ENCODE measurements at places on chromosomes 12 and 14. TPM values are rescaled to one million over a fixed set of nuclear protein-coding genes. Genes with fewer than 3 reads are reported as not detected.

KRT2 gene
- not detected for total RNA-seq

- peak; percentile 85 for DNase-seq
- H3K4me1 ChIP-seq, result peaks cover 6% of the 10 kb centered on the region
- no peaks in the 10 kb centered on the region for H3K36me3 ChIP-seq
- no peak overlapping the region for H3K27ac ChIP-seq
Observed at GRCh38 chr12:50537538-50537919, 32.7 kb downstream of the DIP2B start.

GRCh38 chr12:103573185-103573584 lies 13.9 kb upstream of the STAB2 start:
- no peak overlapping the region for H3K4me3 ChIP-seq
- H3K36me3 ChIP-seq, result no peaks in the 10 kb centered on the region
- DNase-seq, result no peak
- H3K4me1 ChIP-seq, result no peaks in the 10 kb centered on the region
- peaks cover 8% of the 10 kb centered on the region for H3K27me3 ChIP-seq
- H3K27ac ChIP-seq, result no peak overlapping the region

SLC5A8 gene
- total RNA-seq, result not detected

SLC6A13 gene
- total RNA-seq, result 0.28 TPM

DIO3 gene
- not detected for total RNA-seq

ISM2 gene
- under 0.01 TPM for total RNA-seq

GRCh38 chr12:27505761-27506160 lies 18.2 kb upstream of the PPFIBP1 start:
- peak; percentile 33 for DNase-seq
- H3K27me3 ChIP-seq, result no peaks in the 10 kb centered on the region
- H3K36me3 ChIP-seq, result no peaks in the 10 kb centered on the region
- no peak overlapping the region for H3K27ac ChIP-seq
- peaks cover 6% of the 10 kb centered on the region for H3K4me1 ChIP-seq

DNA sequence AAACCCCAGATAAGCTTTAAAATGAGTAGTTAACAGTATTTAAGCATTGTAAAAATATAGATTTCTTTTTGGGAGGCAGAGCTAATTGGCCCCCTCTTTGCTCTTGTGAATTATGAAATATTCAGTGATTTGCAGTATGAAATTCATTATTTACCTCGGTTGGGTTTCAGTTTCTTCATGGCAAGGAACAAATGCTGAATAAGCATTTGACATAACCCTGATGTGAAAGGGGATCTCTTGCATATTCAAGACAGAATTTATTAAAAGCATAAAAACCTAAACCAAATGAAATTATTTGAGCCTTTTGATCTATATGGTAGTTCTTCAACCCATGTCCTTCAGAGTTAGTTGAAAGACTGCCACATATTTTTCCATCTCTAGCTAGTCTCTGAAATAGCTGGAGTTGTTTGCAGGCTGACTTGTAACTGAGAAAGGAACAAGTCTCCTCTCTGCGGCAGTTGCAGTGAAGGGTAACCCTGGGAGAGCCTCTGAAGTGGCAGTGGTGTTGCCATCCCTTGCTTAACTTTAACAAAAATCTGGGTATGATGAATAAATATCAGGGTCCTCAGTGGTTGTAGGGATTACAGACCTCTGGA lies 690 bp downstream of the AKAP6 start:
- no peak for DNase-seq
- H3K27ac ChIP-seq, result no peak overlapping the region
- H3K4me1 ChIP-seq, result no peaks in the 10 kb centered on the region
- H3K4me3 ChIP-seq, result no peak overlapping the region

GRCh38 chr12:105539735-105540134 lies 209.2 kb downstream of the C12orf75 start:
- H3K4me1 ChIP-seq, result peaks cover 12% of the 10 kb centered on the region
- no peak for DNase-seq
- H3K36me3 ChIP-seq, result no peaks in the 10 kb centered on the region
- peak overlapping the region; percentile 47 for H3K27ac ChIP-seq
- peaks cover 4% of the 10 kb centered on the region for H3K27me3 ChIP-seq

GRCh38 chr12:96824074-96824837 lies 82.8 kb upstream of the NEDD1 start:
- H3K27ac ChIP-seq, result no peak overlapping the region
- H3K4me1 ChIP-seq, result no peaks in the 10 kb centered on the region
- peaks cover 1% of the 10 kb centered on the region for H3K27me3 ChIP-seq
- DNase-seq, result no peak

APOLD1 gene
- 4.2 TPM for total RNA-seq

FGF23 gene
- total RNA-seq, result not detected

IRAK3 gene
- total RNA-seq, result 0.72 TPM

- DNase-seq, result no peak
- no peak overlapping the region for H3K27ac ChIP-seq
- H3K36me3 ChIP-seq, result peaks cover 81% of the 10 kb centered on the region
- H3K4me3 ChIP-seq, result no peak overlapping the region
- H3K27me3 ChIP-seq, result no peaks in the 10 kb centered on the region
Observed at GRCh38 chr12:57821474-57822214, 3.1 kb upstream of the AVIL start.

MYF5 gene
- total RNA-seq, result not detected

GRCh38 chr12:57603815-57604453 lies 690 bp upstream of the DTX3 start:
- H3K27ac ChIP-seq, result peak overlapping the region; percentile 85
- H3K4me1 ChIP-seq, result peaks cover 11% of the 10 kb centered on the region
- peak overlapping the region; percentile 93 for H3K4me3 ChIP-seq
- peaks cover 20% of the 10 kb centered on the region for H3K36me3 ChIP-seq
- peak; percentile 39 for DNase-seq

GALNT8 gene
- not detected for total RNA-seq

DNA sequence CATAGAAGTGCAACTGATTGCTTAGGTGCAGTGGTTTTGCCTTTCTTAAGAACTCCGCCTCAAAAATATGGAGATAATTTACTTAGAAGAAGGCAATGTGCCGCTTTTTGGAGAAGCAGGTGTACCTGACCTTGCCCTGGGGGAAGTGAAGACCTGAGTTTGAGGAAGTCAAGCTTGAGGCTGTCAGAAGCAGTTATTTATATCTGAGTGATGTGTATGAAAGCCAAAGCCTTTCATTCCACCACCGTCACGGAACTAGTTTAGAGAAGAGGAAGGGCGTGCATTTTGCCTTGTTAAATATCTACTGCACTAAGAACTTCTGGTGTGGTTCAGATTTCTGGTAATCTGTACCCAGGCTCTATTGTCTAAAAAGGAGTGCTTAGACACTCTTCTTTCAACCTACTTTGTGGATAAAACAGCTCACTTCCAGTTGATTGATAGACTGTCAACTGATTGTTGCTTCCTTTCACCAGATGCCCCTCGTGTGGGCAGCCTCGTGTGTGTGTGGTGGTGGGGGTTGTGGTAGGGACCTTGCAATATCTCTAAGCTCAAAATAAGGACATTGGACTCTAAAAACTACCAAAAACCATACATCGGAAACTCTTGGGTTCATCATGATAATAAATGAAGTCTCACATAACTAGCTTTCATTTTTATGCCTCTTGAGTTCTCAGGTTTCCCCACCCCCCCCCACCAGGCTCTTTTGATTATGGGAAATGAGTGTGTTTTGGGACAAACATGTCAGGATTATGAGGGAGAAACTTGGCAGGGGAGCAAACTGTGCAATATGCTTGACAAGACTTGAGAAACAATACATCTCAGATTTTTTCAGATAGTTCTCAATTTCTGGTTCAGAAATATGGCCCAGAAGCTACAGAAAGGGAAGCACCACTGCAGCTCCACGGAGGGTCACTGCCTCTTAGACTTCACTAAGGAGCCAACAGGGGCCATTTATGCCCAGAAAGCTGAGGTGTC lies 78.6 kb downstream of the ARF6 start:
- H3K36me3 ChIP-seq, result no peaks in the 10 kb centered on the region
- H3K4me1 ChIP-seq, result peaks cover 36% of the 10 kb centered on the region
- no peak overlapping the region for H3K4me3 ChIP-seq
- peak; percentile 25 for DNase-seq

GRCh38 chr12:53733051-53733806 lies 6.0 kb upstream of the CALCOCO1 start:
- no peaks in the 10 kb centered on the region for H3K36me3 ChIP-seq
- H3K4me3 ChIP-seq, result no peak overlapping the region
- peak; percentile 69 for DNase-seq
- H3K27ac ChIP-seq, result no peak overlapping the region

IL25 gene
- not detected for total RNA-seq

- H3K27me3 ChIP-seq, result peaks cover 8% of the 10 kb centered on the region
- H3K27ac ChIP-seq, result no peak overlapping the region
- no peaks in the 10 kb centered on the region for H3K4me1 ChIP-seq
- H3K4me3 ChIP-seq, result no peak overlapping the region
- DNase-seq, result no peak
- no peaks in the 10 kb centered on the region for H3K36me3 ChIP-seq
Observed at GRCh38 chr12:32036477-32037263, 70.0 kb upstream of the BICD1 start.

DNA sequence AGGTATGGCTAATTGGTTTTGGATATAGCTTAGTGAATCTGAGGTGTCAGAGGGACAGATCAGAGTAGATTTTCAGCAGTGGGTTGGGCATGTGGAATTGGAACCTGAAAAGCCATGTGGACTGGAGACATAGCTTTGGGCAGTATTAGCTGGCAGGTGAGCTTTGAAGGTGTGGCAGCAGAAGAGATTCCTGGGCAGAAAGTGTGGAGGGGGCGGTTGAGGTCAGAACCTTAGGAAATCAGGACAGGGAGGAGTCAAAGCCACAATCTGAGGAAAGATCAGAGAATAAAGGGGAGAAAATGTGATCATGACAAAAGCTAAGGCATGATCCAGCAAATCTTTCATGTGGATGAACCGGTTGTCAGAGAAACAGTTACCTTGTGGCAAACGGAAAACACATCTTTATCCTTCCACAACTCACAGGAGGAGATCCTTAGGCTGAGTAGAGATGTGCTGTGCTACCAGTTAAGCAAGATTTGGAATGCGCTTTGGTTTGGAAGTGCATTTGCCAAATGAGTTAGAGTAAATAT lies 56.4 kb downstream of the PTGER2 start:
- H3K27me3 ChIP-seq, result 0 out of 2 replicates have a peak, but pooled peaks cover 2% of the 10 kb centered on the region
- no peaks in the 10 kb centered on the region for H3K36me3 ChIP-seq
- peaks cover 3% of the 10 kb centered on the region for H3K4me1 ChIP-seq
- H3K27ac ChIP-seq, result no peak overlapping the region

PABPN1 gene
- total RNA-seq, result 104 TPM

DNA sequence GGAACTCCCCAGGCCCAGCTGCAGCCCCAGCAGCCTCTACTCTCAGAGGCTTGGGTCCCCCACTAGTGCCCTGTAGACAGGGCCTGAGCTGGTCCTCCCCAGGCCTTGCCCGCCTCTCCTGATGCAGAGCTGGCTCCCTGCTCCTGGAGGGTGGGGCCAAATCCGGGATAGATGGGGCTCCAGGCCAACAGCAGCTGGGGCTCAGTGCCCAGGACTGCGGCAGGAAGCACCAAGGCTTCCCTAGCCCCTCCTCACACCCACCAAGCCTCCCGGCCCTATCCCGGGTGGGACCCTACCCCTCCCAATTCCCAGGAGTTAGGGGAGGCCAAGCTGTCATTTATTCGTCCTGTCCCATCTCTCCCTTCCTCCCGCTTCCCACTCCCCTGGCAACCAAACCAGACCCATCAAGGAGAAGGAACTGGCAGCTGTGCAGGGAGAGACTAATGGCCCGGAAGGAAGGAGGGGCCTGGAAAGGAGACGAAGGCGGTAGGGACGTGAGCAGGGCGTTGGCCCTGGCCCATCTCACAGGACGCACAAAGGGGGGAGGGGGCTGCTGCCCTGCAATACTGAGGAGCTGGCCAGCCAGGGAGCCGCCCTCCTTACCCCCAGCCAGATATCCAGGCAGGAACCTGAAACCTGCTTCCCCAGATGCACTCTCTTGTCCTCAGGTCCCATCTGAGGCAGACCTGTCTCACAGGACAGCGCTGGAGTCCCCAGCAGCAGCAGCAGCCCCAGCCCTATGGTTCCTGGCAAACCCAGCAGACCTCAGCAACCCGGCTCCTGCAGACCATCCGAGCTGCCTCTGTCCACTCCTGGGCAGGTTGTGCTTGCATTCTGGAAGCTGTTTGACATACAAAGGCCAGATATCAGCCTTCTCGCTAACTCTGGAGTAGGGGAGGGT lies 1.6 kb upstream of the PRPH start:
- peaks cover 7% of the 10 kb centered on the region for H3K4me1 ChIP-seq
- no peaks in the 10 kb centered on the region for H3K36me3 ChIP-seq
- no peak for DNase-seq

DNA sequence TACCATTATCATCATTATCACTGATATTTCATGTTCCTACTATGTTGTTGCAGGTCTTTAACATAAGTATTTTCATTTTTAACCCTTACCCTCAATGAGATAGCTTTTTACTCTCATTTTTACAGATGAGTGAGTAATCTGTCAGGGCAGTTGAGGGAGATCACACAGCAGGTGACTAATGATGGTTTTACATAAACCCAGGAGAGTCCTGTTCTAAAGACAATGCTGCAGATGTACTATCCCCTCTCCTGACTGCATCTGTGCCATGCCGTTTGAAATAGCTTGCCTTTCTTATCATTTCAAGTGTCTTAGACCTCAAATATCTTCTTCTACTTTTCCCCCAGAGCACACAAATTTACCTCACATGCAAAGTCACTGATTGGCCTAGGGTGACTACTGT lies 1552.1 kb upstream of the SEL1L start:
- H3K36me3 ChIP-seq, result no peaks in the 10 kb centered on the region
- no peak overlapping the region for H3K27ac ChIP-seq
- peak; percentile 21 for DNase-seq
- H3K4me1 ChIP-seq, result peaks cover 4% of the 10 kb centered on the region
- no peaks in the 10 kb centered on the region for H3K27me3 ChIP-seq

TCTN2 gene
- 13.6 TPM for total RNA-seq

DNA sequence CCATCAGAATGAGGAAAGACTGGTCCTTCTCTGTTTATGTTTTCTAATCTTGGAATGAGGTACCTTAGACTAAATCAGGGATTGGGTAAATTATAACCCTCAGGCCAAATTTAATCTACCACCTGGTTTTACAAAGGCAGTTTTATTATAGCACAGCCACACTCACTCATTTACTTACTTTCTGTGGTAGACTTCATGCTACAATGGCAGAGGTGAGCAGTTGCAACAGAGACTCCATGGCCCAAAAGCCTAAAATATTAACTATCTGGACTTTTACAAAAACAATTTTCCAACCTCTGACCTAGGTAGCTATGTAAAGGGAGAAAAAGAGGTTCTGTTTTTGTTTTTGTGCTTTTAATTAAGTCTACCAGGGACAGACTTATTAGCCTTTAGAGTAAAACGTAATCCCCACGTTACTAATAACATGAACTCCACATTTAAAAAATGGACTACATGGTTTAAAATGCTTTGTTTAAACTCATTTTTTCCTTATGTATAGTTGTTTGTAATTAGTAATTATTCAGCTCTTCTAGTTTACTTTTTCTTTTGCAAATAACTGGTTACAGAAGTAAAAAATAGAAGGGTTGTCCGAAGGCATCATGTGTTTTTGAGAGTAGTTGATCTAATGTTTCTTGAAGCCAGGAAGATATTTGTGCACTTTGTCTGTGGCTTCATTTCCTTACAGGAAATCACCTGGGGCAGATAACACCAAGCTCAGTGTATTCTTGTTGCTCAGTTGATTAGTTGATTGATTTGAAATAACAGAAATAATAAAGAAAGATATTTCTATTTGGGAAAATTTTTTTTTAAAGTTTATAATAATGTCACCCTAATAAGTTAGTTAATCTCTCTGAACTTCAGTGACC lies 57.6 kb upstream of the ATP2B1 start:
- H3K36me3 ChIP-seq, result no peaks in the 10 kb centered on the region
- no peaks in the 10 kb centered on the region for H3K27me3 ChIP-seq
- peaks cover 10% of the 10 kb centered on the region for H3K4me1 ChIP-seq
- no peak for DNase-seq

CCDC38 gene
- not detected for total RNA-seq

KRT79 gene
- not detected for total RNA-seq
